ENCODE measurements at places on chromosomes 11 and 22. TPM values are rescaled to one million over a fixed set of nuclear protein-coding genes. Genes with fewer than 3 reads are reported as not detected.

RIMBP3B gene
- not detected for total RNA-seq

DNA sequence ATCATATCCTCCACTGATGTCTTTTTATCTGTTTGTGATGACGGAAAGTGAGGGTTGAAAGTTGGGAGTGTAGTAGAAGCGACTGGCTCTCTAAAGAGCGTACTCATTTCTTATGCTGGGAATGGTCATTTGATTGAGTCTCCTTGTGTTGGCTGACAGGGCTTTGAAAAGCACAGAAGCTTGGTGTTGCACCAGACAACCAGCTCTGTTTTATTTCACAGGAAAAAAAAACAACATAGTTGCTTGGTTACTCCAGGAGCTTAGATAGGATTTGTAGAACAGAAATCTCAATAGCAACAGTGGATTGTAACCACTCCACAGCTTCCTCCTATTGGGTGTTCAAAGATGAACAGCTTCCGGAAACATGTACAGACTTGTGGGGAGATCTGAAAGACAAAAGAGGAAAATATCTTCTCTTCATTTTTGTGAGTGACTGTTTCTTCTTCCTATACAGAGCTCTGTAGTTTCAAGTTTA lies 2.7 kb downstream of the RBM14 start:
- DNase-seq = no peak
- H3K36me3 ChIP-seq = no peaks in the 10 kb centered on the region
- H3K27ac ChIP-seq = peak overlapping the region; percentile 89
- no peaks in the 10 kb centered on the region for H3K27me3 ChIP-seq
- H3K4me3 ChIP-seq = peak overlapping the region; percentile 94

- no peak overlapping the region for H3K4me3 ChIP-seq
- H3K36me3 ChIP-seq = no peaks in the 10 kb centered on the region
- H3K27me3 ChIP-seq = no peaks in the 10 kb centered on the region
- DNase-seq = no peak
- H3K4me1 ChIP-seq = no peaks in the 10 kb centered on the region
Measured at GRCh38 chr11:107834995-107835394, 23.6 kb downstream of the SLC35F2 start.

DNA sequence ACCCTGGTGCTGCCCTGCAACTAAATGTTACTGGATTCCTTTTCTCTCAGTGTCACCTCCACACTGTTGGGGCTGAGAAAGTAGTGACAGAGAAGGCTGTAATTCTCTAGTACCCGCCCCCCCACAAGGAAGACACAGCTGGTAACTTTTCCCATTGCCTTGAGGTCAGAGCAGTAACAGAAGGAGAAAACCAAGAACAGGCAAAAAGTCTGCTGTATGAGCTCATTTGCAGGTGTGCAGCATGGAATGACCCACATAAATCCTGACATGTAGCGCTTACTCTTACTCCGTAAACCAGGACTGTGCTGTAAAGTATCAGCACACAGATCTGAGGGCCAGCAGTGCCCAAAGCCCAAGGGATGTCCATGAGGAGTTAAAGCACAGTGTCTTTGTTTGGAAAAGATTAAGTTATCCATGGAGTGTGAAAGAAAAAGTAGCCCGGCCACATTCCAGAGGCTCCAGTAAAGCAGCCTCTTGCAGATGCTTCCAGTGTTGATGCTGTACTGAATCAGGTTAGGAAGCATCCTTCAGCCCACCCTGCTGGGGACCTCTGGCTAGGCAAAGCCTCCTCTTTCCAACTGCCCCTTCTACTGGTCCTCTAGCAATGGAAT lies 120.7 kb downstream of the PLEKHA7 start:
- H3K27me3 ChIP-seq = no peaks in the 10 kb centered on the region
- no peak overlapping the region for H3K4me3 ChIP-seq
- no peaks in the 10 kb centered on the region for H3K4me1 ChIP-seq
- no peaks in the 10 kb centered on the region for H3K36me3 ChIP-seq

GRCh38 chr11:67416416-67417335 lies 1.2 kb downstream of the CARNS1 start:
- no peak overlapping the region for H3K4me3 ChIP-seq
- no peaks in the 10 kb centered on the region for H3K36me3 ChIP-seq
- peaks cover 10% of the 10 kb centered on the region for H3K4me1 ChIP-seq
- H3K27me3 ChIP-seq = no peaks in the 10 kb centered on the region
- no peak for DNase-seq

DNA sequence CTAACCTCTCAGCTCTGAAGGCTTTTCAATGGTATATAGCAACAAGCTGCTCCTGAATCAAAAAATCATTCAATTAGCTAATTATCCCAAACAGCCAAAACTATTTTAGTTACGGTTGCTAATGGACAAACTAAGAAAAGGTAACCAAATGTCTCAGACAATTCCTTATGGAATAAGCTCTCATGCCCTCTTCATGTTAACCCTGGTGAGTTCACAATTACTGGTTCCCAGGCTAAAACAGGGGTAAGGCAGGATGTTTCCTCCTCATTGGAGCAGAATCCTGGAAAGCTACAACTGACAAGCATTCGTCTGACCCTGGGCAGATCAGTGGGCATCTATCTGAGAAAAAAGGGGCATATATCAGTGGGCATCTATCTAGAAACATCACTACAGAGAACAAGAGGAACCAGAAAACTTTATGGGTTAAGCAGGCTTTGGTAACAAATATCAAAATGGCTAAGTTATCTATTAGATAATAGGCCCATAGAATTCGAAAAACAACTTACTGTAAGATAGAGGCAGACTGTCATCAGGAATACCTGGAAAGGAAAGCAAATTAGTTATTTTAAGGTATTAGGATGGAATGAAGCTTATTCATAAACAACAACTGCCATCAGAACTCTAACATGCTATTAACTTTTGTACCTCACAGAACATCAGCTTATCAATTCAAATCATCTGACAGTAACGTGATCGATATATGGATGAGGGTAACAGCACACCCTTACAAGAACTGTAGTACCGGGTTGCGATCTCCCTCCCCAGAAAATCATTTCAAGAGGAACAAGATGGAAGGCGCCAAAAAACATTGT lies 14.8 kb upstream of the WDR74 start:
- H3K27me3 ChIP-seq = no peaks in the 10 kb centered on the region
- peaks cover 14% of the 10 kb centered on the region for H3K4me1 ChIP-seq
- peak overlapping the region; percentile 13 for H3K27ac ChIP-seq
- DNase-seq = no peak

- H3K4me3 ChIP-seq = no peak overlapping the region
- H3K36me3 ChIP-seq = no peaks in the 10 kb centered on the region
- no peak overlapping the region for H3K27ac ChIP-seq
- H3K27me3 ChIP-seq = no peaks in the 10 kb centered on the region
- no peaks in the 10 kb centered on the region for H3K4me1 ChIP-seq
Measured at GRCh38 chr22:24051568-24051967, 40.5 kb downstream of the CABIN1 start.

PKNOX2 gene
- total RNA-seq = 0.66 TPM

GRCh38 chr11:13210424-13210823 lies 67.2 kb upstream of the BMAL1 start:
- H3K4me1 ChIP-seq = no peaks in the 10 kb centered on the region
- no peaks in the 10 kb centered on the region for H3K36me3 ChIP-seq
- DNase-seq = peak; percentile 64
- no peak overlapping the region for H3K4me3 ChIP-seq
- no peaks in the 10 kb centered on the region for H3K27me3 ChIP-seq

GRCh38 chr11:32071811-32072210 lies 19.1 kb upstream of the RCN1 start:
- no peak overlapping the region for H3K27ac ChIP-seq
- H3K36me3 ChIP-seq = no peaks in the 10 kb centered on the region
- H3K4me1 ChIP-seq = no peaks in the 10 kb centered on the region
- no peak for DNase-seq
- no peaks in the 10 kb centered on the region for H3K27me3 ChIP-seq

GRCh38 chr11:10441091-10441490 lies 14.0 kb upstream of the AMPD3 start:
- DNase-seq = no peak
- no peaks in the 10 kb centered on the region for H3K4me1 ChIP-seq
- no peak overlapping the region for H3K4me3 ChIP-seq
- H3K27ac ChIP-seq = no peak overlapping the region

- no peak for DNase-seq
- H3K27ac ChIP-seq = peak overlapping the region; percentile 77
- H3K36me3 ChIP-seq = no peaks in the 10 kb centered on the region
- H3K4me3 ChIP-seq = peak overlapping the region; percentile 61
- no peaks in the 10 kb centered on the region for H3K27me3 ChIP-seq
Measured at GRCh38 chr11:130449310-130449990, 1.0 kb downstream of the ADAMTS15 start.

DNA sequence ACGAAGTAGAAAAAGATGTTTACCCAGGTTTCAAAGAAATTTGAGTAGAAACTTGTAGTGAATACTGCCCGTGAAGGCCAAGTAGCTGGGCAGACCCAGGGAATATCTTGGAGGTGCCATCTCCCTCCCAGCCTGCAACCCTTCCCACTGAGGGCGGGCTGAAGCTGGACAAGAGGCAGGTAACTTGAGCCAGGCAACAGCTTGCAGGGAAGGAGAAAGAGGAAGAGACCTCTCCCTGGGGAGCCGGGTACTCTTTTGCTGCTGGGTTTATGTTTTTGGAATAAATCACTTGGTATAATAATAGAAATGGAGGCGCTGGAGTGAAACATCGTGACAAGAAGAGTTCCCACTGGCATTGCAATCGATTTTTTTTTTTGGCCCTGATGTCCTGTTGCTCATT lies 49.4 kb upstream of the JAM3 start:
- no peaks in the 10 kb centered on the region for H3K36me3 ChIP-seq
- H3K27me3 ChIP-seq = no peaks in the 10 kb centered on the region
- no peak for DNase-seq
- H3K27ac ChIP-seq = no peak overlapping the region

- no peak overlapping the region for H3K4me3 ChIP-seq
- no peak overlapping the region for H3K27ac ChIP-seq
- H3K27me3 ChIP-seq = no peaks in the 10 kb centered on the region
Measured at GRCh38 chr11:113449743-113450142, 25.5 kb downstream of the DRD2 start.

DNA sequence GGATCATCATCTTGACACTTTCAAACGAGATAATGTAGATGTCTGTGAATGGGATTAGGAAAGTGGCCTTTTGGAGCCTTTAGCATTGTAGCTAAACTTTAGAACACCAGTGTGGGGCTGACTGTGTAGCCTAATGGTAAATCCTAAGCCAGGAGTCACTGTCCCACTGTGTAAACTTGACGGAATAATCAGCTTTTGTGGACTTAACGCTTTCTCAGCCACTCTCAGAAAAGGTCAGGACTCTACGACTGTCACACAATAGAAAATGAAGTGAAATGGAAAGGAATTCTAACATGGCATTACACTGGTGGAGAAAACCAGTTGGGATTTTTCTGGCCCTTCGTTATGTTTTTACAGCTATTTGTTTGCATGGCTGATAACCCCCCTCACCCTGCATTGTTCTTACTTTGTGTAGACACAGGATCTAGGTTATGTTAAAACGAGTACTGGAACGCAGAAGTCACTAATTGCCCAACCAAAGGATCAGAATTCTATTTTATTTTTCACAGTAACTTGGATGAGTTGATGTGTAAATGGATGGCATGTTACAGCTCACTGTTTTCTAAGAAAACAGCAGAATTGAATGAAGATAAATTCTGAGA lies 22.0 kb upstream of the GRAMD1B start:
- no peak overlapping the region for H3K4me3 ChIP-seq
- no peak for DNase-seq
- H3K4me1 ChIP-seq = no peaks in the 10 kb centered on the region
- no peak overlapping the region for H3K27ac ChIP-seq
- H3K36me3 ChIP-seq = no peaks in the 10 kb centered on the region

DNA sequence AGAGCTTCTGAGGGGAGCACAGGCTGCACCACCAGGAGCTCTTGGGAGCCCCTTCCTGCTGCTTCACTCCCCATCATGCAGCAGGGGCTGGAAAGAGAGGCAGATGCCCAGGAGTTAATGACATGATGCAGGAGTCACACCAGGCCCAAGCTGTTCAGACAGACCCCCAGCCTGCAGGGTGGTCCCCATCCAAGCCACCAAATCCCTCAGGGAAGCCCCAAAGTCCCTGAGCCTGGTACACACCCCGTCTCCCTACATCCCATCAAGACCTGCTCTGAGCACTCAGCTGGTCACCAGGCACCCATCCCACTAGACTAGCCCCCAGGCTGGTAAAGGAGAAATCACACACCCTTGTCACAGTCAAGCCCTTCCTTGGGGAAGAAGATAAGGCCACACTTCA lies 11.3 kb downstream of the CYB561A3 start:
- no peaks in the 10 kb centered on the region for H3K27me3 ChIP-seq
- H3K36me3 ChIP-seq = no peaks in the 10 kb centered on the region
- peak overlapping the region; percentile 19 for H3K27ac ChIP-seq
- H3K4me3 ChIP-seq = no peak overlapping the region

BARX2 gene
- total RNA-seq = not detected

DNA sequence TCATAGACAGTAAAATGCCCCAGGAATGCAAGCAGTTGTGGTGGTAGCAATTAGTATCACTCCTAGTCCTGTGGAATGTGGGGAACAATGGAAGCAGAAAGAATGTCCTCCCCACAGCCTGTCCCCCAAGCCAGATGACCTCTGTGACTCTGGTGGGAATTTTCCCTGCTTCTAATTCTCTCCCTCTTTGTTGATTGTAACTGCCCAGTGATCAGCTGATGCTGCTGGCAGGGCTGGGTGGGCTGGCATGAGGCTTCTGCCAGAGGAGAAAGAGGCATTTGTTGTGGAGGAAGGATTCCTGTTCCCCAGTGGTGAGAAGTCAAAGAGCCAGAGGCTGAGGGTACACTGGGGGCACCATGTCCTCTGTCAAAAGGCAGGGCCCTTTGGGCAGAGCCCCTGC lies 116.7 kb upstream of the NCAM1 start:
- H3K36me3 ChIP-seq = no peaks in the 10 kb centered on the region
- no peak overlapping the region for H3K4me3 ChIP-seq
- no peaks in the 10 kb centered on the region for H3K27me3 ChIP-seq
- H3K27ac ChIP-seq = no peak overlapping the region
- DNase-seq = no peak

SLC7A4 gene
- 2.0 TPM for total RNA-seq

APOL6 gene
- total RNA-seq = 59.7 TPM

IGLL1 gene
- not detected for total RNA-seq

All from breast epithelium (tissue), 4 donors.